ENCODE measurements at places on chromosomes 13 and 19.

DNA sequence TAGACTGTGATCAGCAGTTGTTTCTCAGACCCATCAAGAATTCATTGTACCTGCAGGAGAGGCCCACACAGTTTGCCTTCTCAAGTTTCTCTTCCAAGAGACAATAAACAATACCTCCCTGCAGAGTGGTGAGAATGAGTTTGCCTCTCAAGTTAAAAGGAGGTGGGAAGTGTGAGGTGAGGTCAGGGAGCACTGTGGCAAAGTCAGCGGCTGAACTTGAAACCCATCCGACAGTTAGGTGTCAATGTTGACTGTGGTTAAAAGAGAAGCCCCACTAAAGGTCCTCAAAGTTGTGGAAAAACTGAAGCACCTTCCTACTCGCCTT lies 72.9 kb upstream of the TSC22D1 start:
- no peak for DNase-seq

DNA sequence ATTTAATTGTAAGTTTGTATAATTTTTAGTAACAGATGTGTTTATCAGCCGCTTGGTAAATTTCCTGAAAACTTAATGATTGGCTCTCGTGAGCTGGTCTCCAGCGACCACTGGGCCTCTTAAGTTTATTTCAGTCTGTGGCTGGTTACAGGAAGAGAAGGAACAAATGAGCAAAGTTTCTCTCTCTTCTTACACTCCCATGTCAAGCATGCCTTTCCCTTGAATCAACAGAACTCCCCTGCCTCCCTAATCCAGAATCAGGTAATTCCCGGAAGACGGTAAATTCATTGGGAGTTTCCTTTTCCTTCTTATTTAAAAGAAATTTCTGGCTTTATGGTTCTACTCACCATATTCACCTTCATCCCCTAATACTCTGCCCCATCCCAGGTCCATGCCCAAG lies 52.5 kb upstream of the POMP start:
- no peak for DNase-seq

- DNase-seq, result no peak
Observed at GRCh38 chr19:15062036-15062435, 12.8 kb downstream of the CASP14 start.

- DNase-seq, result no peak
Observed at GRCh38 chr19:10921199-10921909, 7.1 kb downstream of the YIPF2 start.

- no peak for DNase-seq
Observed at GRCh38 chr13:112838842-112839117, 130.2 kb upstream of the MCF2L start.

DNA sequence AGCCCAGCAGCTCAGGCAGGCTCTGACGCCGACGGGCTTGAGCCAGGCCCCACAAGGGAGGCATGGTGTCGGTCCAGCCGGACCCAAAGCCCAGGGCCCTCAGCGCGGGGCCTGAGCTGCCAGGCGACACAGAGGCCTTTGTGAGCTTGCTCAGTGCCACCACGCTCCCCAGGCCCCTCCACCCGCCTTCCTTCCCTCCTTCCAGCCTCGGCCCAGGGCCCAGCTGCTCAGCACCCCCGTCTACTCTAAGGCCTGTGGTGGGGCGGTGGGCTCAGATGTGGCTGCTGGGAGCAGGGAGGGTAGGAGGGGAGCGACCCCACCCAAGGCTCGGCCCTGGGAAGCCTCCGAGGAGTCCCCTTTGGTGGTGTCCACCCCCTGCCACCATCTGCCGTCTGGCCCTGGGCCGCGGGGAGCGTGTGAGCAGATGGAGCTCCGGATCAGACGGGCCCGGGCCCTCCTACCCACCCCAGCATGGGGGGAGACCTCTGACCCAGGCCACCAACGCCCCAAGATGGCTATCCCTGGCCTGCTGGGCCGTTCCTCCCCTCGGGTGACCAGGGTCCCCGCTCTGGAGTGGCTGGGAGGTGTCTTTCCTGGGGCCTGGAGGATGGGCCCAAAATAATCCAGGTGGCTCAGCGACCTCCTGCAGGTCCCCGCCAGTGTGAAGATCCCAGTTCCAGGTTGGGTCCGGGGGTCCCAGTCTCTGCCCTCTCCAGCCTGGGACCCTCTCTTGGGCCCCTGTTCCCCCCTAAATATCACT lies 7.8 kb downstream of the ZBTB7A start:
- no peak for DNase-seq

GRCh38 chr13:25800523-25800922 lies 251.3 kb downstream of the SHISA2 start:
- DNase-seq, result no peak

DNA sequence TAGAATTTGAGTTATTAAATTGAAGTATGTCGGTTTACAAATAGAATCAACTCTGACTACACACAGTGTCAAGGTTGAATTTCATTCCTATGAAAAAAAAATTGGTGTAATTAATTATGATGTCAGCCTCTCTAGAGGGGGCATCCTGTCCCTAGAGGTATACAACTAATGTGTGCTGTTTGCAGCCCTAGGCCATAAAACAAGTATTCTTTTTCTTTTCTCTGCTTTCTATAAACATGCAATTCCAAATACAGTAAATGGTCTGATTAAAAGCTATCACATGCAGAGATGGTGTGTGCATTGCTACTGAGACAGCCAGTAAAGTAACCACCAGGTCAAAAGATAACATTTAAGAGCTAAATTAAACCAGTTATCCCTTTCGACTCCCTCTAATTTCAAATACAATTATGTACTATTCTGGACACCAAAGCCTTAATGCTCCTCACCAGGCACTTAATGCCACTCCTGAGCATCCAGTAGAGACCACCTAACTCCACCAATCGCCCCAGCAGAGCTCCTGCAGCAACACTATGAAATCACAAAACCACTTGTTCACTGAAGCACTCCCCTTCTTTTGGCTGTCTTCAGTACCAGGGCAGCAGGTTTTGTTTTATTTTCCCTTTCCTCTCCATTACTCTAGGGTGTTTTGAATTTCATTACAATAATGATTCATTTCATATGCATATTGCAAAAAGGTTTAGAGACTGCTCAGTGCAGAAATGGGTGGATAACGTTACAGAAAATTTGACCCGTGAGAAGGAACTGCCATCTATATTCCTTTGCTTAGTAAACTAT lies 426.9 kb downstream of the PCDH9 start:
- DNase-seq, result no peak

DNA sequence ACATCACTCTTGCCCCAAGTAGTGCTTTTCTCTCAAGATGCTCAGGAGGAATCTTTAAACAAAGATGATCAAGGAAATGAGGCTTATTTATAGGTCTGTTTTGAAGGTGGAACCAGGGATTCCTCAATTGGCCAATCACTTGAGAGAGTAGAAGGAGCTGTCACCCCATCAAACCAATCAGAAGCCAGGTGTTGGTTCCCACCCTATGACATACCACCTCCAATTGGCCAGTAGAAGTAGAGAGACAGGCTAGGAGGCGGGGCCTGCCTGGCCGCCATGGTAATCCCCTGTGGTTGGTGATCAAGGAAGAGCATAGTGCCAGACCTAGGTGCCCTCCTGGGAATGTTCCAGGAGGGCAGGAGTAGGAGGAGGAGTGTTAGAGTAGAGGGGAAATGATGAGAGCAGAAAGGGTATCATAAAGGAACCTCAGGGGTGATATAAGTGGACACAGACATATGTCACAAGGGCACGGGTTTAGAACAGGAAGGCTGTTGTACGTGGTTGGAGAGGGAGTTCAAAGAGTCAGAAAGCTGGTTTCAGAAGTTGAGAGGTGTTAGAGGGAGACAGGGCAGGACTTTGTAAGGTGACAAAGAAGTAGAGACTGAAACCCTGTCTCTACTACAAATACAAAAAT lies 10.5 kb downstream of the PMIS2 start:
- no peak for DNase-seq

DNA sequence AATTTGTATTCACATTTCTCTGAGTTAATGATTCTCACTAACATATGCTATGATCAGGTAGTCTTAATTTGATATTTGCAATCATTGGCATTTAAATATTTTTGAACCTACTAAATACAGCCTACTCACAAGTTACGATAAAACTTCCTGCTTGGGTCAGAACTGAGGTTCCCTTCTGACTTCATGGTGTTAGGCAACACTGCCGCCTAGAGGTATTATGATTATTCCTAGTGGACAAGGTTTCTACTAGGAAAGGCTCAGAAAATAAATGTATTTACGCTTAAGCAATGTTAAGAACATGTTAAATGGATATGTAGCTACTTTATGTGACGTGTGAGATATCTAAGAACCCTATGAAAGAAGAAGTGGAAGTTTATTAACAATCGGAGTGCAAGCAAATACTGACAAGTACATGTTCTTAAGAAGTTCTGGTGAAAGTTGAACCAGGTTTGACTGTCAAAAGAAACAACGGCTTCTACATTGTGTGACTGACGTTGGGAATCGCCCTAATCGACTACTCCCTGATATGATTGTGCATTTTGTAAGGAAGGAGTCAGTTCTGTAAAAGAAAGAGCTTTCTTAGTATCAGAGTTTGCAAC lies 1395.8 kb downstream of the SLITRK5 start:
- DNase-seq, result no peak

DNA sequence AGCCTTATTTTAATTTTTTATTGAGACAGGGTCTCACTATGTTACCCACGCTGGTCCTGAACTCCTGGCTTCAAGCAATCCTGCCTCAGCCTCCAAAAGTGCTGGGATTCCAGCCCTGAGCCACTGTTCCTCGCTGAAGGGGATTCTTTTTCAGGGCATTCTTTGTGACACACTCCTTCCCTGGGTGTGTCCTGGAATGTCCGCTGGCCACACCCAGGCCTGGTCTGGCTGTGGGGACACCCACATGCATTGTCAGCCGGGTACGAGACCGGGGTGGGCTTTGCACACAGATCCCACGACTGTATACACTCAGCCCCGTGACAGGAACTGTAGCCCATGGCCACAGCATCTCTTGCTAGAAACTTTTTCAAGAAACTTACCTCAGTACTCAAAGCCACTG lies 34.4 kb upstream of the GATAD2A start:
- DNase-seq, result no peak

DNA sequence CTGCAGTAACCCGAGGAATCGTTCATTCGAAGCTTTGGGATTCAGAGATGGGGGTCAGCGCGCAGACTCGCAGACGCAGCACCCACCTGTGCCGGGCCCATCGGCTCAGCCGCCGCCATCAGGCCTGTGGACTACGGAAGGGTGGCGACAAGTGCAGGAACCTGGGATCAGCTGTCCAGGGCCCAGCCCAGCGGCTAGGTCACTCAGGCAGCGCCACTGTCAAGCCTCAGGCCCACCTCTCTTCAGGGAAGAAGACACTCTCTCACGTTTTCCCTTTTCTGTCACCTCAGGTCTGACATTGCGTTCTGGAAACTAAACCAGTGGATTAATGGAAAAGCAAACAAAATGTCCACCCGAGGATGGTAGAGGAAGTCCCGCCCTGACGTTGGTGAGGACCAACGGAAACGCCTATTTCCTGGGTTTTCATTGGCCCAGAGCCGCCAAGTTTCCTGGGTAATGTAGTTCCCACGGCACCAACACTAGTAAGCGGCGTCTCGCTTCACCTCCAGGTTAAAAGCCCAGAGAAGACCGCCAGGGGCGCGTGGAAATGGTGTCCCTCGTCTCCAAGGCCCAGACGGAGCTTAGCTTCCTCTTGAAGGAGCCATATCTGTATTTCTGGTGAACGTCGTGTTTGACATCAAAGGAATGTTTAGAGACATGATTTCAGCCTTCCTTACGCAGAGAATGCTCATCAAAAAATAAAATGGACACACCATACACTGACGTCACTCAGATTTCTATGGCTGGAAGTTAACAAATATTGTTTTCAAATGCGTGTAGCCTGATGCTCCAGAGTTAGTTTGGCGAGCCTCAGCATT lies at the start of gene ZNF772:
Gene ZNF772 (minus strand): TSS at position 376 of the 818 bp plus-strand sequence. CDS start 257 bp downstream, at position 119.
- DNase-seq, result peak; percentile 89

DNA sequence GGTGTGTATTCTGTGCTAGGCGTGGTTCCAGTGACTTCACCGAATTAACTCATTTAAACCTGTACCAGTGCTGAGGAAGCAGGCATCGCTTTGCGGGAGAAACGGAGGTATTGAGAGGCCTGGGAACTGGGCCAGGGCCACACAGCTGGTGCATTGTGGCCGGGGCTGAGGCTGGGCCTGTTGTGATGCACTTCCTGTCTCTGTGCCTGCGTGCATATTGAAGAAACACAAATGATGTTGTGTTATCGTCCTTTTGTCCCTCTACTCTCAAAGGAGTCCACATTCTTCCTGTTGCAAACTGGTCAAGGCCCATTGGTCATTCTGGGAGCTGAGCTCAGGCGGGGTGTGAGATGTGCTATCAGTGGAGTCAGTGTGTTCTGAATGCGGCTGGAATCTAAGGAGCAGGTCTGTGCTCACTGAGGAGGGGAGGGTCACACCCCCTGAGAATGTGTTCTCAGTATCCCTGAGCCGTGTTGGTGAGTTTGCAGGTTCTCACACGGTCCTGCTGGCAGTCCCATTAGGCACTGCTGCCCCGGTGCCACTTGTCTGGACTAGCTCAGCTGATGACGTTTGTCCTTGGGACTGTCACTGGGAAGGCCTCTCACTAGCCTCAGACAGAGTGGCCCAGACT lies 62.1 kb downstream of the ARHGEF7 start:
- DNase-seq, result peak; percentile 71

GRCh38 chr19:5138606-5139582 lies 170.0 kb downstream of the KDM4B start:
- peak; percentile 94 for DNase-seq

- peak; percentile 74 for DNase-seq
Observed at GRCh38 chr13:36297366-36298338, at the start of gene CCDC169. CCDC169 (minus strand) TSS chr13:36297814; CDS start chr13:36297719, 95 bp downstream.

GRCh38 chr19:11577451-11578257 lies at the start of gene ACP5:
ACP5 (minus strand) TSS chr19:11577645; CDS start chr19:11577317, 328 bp downstream.
- DNase-seq, result no peak

GRCh38 chr13:106246666-106247188 lies 288.7 kb downstream of the EFNB2 start:
- no peak for DNase-seq

DNA sequence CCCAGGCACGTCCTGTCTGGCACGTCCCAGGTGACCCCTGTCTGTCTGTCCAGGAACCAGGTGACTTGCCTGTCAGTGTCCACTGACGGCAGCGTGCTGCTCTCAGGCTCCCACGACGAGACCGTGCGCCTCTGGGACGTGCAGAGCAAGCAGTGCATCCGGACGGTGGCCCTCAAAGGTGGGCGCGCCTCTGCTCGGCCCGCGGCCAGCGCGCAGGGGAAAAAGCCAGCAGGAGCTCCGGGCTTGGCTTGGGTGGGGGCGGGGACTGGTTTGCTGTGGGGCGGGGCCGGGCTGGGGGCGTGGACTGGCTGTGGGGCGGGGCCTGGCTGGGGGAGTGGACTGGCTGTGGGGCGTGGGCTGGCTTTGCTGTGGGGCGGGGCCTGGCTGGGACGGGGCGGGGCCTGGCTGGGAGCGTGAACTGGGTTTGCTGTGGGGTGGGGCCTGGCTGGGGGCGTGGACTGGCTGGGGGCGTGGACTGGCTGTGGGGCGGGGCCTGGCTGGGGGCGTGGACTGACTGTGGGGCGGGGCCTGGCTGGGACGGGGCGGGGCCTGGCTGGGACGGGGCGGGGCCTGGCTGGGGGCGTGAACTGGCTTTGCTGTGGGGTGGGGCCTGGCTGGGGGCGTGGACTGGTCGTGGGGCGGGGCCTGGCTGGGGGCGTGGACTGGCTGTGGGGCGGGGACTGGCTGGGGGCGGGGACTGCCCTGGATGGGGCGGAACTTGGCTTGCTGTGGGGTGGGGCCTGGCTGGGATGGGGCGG lies 7.2 kb downstream of the WDR18 start:
- peak; percentile 66 for DNase-seq

GRCh38 chr19:48639483-48640375 lies 2.5 kb upstream of the DBP start:
- no peak for DNase-seq

- DNase-seq, result no peak
Observed at GRCh38 chr13:37529751-37530385, 68.7 kb downstream of the POSTN start.
